ENCODE measurements at places on chromosomes 7 and 10.

GRCh38 chr10:99673492-99673891, 14.2 kb downstream of the ENTPD7 start:
- no peak for DNase-seq

DNA sequence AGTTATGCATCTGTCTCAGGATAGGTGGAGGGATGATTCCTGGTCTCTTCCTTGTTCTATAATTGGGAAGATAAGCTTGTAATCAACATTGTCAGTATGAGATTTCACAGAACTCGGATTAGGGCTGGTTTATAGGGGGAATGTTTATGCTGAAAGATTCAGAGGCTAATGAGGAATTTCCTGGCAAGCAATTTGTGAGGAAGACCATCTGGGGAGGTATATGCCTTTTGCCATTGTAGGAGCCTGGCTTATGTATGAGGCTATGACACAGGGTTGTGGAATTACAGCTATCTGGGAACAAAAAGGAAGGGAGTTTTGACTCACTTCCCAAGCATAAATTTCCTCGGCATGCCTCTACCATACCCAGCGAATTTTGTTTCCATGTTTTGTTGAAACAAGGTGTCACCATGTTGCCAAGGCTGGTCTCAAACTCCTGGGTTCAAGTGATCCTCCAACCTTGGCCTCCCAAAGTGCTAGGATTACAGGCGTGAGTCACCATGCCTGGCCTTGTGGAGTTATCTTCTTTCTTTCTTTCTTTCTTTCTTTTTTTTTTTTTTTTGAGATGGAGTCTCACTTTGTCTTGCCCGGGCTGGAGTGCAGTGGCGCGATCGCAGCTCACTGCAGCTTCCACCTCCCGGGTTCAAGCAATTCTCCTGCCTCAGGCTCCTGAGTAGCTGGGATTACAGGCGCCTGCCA, 1.6 kb upstream of the COPS6 start:
- no peak for DNase-seq

DNA sequence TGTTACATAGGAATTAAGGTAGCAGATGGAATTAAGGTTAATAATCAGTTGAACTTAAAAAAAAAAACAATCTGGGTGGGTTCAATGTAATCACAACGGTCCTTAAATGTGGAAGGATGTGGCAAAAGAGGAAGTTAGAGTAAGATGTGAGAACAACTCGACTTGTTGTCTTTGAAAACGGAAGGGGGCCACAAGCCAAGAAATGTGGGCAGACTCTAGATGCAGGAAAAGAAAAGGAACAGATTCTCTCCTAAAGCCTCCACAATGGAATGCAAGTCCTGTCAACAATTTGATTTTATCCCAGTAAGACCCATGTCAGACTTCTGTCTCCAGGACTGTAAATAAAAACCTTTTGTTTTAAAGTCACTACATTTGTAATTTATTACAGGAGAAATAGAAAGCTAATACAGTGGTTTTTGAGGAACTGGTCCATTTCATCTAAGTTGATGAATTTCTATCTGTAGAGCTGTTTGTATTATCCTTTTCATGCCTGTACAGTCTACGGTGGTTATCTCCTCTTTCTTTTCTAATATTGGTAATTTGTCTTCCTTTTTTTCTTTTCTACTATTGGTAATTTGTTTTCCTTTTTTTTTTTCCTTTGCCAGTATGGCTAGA, 8.6 kb downstream of the MCMBP start:
- DNase-seq: no peak

- DNase-seq: no peak
Measured at GRCh38 chr7:135100856-135101255, 47.0 kb upstream of the TMEM140 start.

DNA sequence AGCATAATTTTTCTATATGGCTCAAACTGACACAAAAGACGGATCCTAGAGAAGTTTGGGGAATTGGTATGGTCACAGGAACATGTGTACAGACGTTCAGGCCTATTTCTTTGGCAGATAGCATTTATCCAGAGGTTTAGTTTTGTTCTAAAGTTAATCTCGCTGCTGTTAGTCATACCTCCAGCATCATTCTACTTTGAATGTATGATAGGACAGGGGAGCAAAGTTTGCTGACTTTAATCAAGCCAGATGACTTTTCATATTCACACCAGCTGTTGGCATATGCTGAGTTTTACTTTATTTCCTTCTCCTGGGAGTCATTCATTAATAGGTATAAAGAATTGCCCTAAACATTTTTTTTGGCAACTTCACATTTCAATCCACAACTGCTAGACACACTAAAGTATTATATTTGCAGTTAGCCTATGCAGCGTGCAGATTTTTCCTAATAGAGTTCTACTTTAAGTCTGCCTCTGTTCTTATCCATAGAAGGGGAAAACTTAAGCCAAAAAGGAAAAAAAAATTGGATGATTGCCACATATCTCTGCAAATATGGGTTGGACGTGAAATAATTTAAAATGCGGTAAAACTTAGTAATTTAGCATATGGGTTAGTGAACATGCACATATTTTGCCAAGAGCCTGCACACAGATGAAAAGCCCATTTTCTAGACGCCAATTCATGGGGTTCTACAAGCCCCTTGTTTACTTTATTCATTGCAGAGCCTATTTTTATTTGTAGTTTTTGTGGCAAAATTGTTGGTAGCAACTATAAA, 213.1 kb downstream of the C7orf25 start:
- DNase-seq: no peak

- DNase-seq: no peak
Measured at GRCh38 chr10:4685904-4686643, 139.9 kb upstream of the AKR1E2 start.

DNA sequence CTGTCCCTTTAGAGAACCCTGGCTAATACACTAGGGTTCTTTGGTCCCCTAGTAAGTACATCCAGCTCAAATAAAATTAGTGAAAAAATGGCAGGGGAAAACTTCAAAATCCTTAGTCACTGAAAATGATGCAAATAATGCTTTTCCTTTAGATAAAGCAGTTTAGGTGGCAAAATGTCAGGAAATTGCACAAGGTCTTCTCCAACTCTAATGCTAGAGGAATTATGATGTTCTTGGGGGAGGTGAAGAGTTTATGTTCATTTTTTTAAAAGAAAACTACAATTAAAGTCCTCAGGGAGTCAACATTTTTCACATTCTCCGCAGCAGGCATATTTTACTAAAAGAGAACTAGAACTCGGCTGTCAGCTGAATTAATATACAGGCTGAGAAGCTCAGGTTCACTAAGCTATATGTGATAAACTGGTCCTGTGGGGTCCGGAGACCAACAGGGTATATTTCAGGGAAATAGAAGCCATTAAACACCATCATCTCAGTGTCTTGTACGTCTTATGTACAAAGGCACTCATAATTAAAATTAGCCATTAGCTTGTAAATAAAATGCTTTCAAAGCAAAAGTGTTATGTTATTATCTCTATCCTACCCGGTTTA, 1164.7 kb upstream of the AUTS2 start:
- DNase-seq: no peak

GRCh38 chr10:103564116-103564501, 70.6 kb downstream of the NEURL1 start:
- DNase-seq: no peak

- DNase-seq: no peak
Measured at GRCh38 chr10:27190508-27190907, 35.4 kb downstream of the MASTL start.

DNA sequence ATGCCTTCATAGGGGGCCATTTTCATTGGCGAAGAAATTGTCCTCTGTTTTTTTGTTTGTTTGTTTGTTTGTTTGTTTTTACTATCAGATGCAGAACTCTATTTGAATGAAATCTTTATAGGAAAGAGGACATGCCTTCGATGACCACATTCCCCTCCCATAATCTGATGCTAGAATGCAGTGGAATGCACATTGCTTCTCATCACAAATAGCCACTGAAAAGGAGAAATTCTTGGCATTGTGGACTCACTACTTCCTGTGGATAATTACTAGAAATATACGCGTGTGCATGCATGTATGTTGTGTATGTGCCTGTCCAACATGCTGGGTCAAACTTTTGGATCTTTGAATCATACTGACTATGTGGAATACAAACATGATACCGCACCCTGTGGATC, 70.5 kb upstream of the SFMBT2 start:
- DNase-seq: no peak

Measured in activated T-cell treated with anti-CD3 and anti-CD28 coated beads for 48 hours (primary cell).